ENCODE measurements at places on chromosomes 3 and 15.

DNA sequence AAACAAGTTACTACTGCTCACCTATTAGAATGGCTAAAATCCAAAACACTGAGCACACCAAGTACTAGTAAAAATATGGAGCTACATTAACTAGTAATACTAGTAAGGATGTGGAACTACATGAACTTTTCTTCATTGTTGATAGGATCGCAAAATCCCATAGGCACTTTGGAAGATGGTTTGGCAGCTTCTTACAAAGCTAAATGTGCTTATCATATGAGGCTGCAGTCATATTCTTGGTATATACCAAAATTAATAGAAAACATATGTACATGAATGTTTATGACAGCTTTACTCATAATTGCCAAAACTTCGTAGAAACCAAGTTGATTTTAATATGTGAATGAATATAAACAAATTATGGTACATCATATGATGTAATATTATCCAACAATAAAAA is 366.8 kb upstream of the KCNMB2 start:
- DNase-seq: no peak

- no peak for DNase-seq
Observed at GRCh38 chr3:109853077-109853731, 515.9 kb upstream of the DPPA4 start.

DNA sequence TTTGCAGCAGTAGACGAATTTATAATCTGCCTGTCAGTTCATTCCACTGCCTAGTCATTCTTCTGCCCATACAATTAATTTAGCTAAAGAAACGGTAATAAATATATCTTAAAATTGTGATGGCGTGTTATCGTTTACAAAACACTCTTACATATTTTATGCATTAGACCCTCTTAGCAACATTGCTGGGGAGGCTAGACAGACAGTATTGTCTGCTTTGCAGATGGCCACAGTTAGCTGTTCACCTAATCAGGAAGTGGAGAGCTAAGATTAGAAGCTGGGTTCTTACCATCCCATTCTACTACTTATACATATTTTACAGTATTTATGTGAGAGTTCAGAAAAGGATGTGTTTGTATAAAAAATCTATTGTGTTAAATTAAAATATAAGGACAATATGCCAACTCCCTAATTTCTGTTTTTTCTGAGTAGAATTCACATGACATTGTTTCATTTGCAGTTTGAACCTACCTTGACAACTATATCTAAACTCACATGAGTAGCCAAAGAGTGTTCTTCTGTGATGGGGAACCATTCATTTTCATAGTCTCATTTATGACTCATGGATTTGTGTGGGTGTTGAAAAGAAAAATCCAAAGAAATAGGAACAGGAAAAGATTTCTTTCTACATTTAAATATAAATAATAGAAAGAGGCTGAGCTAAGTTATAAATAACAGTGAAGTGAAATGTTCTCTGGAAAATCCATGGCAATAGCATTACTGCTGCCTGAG is 41.7 kb upstream of the C3orf80 start:
- DNase-seq: no peak

DNA sequence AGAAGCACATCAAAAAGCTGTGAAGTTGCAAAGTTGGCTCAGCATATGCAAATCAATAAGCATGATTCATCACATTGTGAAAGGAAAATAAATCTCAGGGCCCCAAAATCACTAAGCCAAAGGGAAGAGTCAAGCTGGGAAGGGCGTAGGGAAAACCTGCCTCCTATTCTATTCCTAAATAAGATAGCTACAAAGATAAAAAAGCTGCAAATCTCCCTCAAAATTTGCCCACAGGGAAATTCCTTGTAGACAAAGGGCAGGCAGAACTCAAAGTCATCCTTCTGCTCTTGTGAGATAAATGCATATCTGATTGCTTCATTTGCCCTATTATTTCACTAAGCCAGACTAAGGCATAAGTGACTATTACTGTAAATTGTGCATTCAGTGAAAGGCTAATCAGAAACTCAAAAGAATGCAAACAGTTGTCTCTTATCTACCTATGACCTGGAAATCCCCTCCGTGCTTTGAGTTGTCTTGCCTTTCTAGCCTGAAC is 30.5 kb upstream of the CCNL1 start:
- DNase-seq: no peak

DNA sequence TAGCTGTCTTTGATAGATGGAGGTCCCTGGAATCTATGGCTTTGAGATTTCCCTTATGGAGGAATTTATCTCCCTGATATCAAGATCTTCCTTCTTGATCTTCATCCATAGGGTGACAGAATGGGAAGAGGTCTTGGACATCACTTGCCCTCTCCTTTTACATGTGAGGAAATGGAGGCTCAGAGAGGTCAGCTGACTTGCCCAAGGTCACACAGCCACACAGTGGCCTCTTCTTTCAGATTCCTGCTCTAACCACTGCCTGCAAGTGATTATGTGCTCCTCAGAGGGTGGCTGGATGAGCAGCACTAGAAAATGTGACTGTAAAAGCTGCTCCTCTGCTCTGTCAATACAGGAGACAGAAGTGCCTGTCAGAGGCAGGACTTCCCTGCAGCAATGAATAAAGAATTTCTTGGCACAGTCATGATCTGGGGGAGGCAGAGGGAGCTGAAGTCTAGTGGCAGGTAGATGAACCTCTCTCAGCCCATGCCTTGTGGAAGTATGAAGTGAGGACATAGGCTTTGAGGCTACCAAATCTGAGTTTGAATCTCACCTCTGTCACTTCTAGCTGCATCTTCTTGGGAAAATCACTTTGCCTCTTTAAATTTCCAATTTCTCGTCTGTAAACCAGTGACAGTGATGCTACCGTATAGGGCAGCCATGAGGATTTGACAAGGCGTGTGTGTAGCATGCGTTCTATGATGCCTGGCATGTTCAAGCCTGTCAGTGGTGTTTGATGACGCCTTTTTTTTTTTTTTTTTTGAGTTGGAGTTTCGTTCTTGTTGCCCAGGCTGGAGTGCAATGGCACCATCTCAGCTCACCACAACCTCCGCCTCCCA is 12.0 kb downstream of the SSUH2 start:
- DNase-seq: no peak
